ENCODE measurements at places on chromosomes 16 and 17.

- DNase-seq: peak; percentile 34
Observed at GRCh38 chr16:3696425-3697218, 20.7 kb downstream of the TRAP1 start.

GRCh38 chr17:11331547-11332513, 90.8 kb downstream of the SHISA6 start:
- DNase-seq: no peak

GRCh38 chr17:7141824-7142223, 27.2 kb upstream of the ASGR2 start:
- no peak for DNase-seq

- DNase-seq: no peak
Observed at GRCh38 chr17:34917381-34917780, 43.9 kb downstream of the CCT6B start.

- DNase-seq: no peak
Observed at GRCh38 chr16:87626401-87626800, 24.1 kb downstream of the JPH3 start.

DNA sequence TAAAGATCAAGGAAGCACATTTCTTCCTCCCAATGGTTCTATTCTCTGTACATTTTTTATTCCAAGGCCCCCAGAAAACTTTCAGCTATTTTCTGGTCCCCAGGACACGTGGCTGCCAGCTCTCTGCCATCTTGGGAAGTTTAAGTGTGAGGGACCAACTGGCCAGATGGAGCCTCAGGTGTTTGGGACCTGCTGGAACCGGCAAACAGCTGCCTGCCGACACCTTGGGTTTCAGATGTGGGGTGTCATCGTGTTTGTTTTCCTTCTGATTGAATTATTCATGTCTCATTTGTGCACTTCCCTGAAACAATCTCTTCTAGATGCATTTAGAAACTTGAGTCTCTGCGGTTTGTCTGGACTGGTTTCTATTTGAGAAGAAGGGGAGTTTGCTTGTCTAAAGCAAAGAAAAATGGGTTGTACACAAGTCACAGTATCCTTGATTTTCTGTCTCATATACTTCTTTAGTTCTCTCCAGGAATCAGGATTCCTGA, 386.5 kb downstream of the SLC39A11 start:
- no peak for DNase-seq

GRCh38 chr16:29719063-29719462, 26.7 kb downstream of the C16orf54 start:
- no peak for DNase-seq

DNA sequence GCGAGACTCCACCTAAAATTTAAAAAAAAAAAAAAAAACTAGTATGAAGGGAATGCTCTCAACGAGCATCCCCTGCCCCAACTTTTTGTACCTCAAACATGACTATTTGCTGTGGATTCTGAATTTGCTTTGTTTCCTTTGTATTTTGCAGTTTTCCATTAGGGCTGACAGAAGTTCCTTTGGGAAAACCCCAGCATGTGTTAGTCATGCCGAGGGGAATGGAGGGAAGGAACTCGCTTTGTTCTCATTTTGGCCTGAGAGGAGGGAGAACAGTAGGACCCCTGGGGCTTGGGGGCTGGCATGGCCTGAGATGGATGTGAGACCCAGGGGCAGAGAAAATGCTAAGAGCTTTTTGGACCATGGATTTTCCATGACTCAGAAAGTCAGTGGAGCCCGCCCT, 20.5 kb downstream of the KRT9 start:
- no peak for DNase-seq

GRCh38 chr16:57531253-57531575, 5.2 kb downstream of the CCDC102A start:
- no peak for DNase-seq

DNA sequence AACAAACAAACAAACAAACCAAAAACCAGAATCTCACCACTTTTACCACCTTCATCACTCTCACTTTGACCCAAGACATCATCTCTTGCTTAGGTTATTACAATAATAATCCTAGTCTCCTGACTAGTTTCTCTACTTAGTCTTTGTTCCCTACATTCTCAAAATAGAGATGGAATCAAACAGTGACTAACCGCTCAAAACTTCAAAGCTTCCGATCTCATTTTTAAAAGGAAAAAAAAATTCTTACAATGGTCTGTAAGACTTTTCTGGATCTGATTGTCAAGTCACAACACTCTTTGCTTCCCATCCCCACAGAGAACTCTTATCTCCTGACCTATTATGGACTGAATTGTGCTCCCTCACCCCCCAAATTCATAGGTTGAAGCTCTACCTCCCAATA, 60.9 kb downstream of the SPAG9 start:
- no peak for DNase-seq

- no peak for DNase-seq
Observed at GRCh38 chr17:1765576-1765975, 3.7 kb downstream of the SERPINF1 start.

DNA sequence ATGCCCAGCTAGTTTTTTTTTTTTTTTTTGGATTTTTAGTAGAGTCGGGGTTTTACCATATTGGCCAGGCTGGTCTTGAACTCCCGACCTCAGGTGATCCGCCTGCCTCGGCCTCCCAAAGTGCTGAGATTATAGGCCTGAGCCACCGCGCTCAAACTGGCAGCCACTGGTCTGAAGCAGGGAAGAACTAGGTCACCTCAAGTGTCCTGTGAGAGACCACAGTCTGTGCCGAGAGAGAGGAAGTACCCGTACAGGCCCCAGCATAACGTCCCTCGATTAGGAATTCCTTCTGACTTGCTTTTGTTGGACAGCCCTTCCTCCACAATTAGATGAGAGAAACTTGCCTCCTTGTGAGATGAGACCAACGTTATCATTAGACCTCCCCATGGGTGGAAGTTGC, 13.7 kb upstream of the CD300E start:
- no peak for DNase-seq

GRCh38 chr17:15012351-15012980, 252.7 kb downstream of the PMP22 start:
- no peak for DNase-seq

DNA sequence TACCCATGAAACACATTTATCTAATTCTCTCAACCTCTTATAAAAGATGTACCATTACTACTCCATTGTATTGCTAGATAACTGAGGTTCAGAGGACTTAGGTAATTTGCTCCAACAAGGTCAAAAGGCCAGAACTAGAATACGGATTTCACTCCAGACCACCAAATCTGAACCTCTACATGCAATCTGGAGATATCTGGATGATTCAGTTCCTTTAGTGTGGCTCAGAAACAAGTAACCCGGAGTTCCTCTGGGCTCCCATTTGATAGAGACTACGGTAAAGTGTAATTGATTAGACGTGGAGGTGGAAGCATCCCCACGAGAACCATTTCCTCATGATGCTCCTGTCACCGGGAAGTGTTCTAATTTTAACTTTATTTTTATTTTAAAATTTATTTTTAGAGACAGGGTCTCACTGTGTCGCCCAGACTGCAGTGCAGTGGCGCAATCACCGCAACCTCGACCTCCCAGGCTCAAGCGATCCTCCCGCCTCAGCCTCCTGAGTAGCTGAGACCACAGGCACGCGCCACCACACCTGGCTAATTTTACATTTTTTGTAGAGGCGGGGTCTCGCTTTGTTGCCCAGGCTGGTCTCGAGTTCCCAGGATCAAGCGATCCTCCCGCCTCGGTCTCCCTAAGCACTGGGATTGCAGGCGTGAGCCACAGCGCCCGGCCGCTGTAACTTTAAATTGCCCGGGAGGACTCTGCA, 608 bp upstream of the COX10 start:
- no peak for DNase-seq

DNA sequence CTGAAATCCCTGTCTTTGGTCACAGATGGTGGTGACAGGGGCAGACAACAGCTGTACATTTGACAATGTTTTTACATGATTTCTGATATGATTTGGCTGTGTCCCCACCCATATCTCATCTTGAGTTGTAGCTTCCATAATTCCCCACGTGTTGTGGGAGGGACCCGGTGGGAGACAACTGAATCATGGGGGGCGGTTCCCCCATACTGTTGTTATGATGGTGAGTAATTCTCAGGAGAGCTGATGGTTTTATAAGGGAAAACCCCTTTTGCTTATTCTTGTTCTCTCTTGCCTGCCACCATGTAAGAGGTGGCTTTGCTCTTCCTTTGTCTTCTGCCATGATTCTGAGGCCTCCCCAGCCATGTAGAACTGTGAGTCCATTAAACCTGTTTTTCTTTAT, 353.9 kb downstream of the CPPED1 start:
- DNase-seq: no peak

DNA sequence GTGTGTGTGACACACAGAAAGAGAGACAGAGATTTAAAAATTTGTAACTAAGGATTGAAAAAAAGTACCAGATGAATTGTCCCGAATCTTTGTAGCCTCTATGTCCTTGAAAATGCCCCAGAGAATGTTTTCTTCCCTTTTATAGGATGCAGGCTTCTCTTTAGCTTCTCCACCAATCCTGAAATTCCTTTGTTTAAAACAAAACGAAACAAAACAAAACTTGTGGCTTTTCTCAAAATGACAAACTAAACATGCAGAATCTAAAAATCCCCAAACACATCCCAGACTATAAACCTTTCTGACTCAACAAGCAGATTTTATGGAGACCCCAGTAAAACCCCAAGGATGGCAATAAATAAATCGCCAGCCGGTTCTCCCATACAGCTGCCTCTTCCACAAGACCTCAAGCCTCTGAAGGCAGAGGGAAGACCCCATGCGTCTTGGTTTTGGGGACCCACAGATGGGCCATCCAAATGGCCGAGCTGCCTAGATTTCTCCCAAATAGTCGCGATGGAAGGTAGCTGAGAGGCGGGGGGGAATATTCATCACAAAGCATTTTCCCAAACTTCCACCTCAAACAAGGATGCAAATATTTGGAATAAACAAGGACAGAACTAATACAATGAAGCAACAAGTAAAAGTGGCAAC, 269.5 kb upstream of the FOXF1 start:
- no peak for DNase-seq

DNA sequence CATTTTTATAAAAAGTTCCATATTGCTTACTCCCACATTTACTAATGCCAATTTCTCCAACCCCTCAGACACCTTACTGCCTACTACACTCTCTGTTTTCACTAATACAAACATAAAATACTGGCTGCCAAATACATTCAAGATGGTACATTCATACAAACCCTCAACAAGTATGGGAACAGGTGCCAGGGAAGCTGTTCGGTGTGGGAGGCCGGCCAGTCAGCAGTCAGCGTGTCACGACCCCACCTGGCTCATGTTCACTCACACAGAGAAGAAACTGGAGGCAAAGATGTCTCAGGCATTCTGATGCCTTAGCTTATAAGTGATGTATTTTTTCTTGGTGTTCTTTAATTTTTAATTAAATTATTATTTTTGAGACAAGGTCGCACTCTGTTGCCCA, 42.4 kb upstream of the TRAP1 start:
- no peak for DNase-seq

- DNase-seq: no peak
Observed at GRCh38 chr17:37662353-37662752, 19.1 kb upstream of the DDX52 start.

DNA sequence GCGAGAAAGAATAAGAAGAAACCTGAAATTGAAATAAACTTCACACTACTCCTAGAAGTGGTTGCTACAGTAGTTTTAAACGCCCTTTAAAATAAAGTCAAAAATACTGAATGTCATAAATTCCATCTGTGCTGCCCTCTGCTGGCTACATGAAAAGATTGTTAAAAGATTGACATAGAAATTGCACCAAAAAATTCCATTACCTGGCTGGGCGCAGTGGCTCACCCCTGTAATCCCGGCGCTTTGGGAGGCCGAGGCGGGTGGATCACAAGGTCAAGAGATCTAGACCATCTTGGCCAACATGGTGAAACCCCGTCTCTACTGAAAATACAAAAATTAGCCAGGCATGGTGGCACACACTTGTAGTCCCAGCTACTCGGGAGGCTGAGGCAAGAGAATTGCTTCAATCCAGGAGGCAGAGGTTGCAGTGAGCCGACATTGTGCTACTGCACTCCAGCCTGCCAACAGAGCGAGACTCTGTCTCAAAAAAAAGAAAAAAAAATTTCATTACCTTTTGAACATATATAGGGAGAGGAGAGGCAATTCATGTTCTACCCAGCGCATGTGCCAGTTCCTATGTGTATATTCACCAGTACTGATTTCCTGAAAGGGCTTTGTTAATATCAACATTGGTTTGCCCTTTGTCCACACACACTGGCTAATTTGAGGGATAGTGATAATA, 36.5 kb downstream of the CYTH1 start:
- peak; percentile 45 for DNase-seq

GRCh38 chr17:15921640-15922039, 23.3 kb upstream of the ADORA2B start:
- DNase-seq: no peak

DNA sequence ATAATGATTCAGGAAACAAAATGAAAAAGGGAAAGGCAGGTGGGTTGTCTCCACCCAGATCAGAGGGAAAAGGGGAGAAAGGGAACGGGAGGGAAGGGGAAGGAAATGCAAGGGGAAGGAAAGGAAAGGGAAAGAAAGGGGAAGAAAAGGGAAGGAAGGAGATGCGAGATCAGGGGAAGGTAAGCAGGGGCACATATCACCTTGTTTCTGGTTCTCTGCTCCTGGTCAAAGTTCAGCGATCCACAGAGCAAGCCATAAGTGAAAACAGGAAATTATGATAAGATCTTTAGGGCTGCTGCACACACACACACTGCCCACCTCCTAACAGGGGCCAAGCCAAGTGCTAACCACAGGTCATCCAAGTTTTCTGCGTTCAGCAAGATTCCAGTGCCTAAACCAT, 37.5 kb upstream of the GRIN2A start:
- no peak for DNase-seq

- no peak for DNase-seq
Observed at GRCh38 chr17:28616281-28616680, 2.3 kb upstream of the RSKR start.

DNA sequence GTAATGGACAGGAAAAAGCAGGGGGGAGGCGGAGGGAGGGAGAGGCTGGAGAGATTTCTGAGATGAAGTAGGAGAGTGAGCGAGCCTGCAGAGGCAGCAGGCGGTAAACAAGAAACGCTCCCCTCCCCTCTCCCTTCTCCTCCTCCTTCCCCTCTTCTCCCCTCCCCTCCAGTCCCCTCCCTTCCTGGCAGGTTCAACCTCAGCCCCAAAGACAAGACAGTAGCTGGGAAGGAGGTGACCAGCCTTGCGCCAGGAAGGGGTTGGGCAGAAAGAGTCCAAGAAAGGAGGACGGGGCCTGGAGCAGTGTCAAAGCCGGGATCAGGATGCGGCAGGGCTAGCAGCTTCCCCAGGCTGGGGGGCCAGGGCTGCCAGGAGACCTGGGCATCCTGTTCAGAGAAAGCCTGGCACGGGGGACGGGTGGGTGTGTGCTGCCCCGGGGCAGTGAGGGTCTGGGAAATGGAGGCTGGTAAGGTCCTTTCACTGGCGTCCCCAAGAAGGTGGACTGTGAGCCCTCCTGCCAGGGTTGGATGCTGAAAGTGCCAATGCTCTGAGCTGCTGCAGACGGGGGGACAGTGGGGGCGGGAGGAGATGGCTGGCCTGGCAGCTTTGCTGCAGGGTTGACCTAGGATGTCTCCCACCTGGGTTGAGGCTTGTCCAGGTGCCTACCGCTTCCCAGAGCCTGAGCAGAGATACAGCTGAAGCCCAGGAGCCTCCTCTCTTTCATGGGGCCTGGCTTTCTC, 261.6 kb upstream of the TNRC6C start:
- DNase-seq: no peak
